ENCODE measurements at places on chromosomes 7 and 10. TPM values are rescaled to one million over a fixed set of nuclear protein-coding genes. Genes with fewer than 3 reads are reported as not detected.

ASAH2 gene
- total RNA-seq, result not detected

- DNase-seq, result peak; percentile 67
These were observed 576 bp upstream of the CSGALNACT2 start for GRCh38 chr10:43137717-43138020.

- no peak for DNase-seq
These were observed 37.1 kb downstream of the TMEM229A start for GRCh38 chr7:123995617-123996326.

ATOH7 gene
- not detected for total RNA-seq

DNA sequence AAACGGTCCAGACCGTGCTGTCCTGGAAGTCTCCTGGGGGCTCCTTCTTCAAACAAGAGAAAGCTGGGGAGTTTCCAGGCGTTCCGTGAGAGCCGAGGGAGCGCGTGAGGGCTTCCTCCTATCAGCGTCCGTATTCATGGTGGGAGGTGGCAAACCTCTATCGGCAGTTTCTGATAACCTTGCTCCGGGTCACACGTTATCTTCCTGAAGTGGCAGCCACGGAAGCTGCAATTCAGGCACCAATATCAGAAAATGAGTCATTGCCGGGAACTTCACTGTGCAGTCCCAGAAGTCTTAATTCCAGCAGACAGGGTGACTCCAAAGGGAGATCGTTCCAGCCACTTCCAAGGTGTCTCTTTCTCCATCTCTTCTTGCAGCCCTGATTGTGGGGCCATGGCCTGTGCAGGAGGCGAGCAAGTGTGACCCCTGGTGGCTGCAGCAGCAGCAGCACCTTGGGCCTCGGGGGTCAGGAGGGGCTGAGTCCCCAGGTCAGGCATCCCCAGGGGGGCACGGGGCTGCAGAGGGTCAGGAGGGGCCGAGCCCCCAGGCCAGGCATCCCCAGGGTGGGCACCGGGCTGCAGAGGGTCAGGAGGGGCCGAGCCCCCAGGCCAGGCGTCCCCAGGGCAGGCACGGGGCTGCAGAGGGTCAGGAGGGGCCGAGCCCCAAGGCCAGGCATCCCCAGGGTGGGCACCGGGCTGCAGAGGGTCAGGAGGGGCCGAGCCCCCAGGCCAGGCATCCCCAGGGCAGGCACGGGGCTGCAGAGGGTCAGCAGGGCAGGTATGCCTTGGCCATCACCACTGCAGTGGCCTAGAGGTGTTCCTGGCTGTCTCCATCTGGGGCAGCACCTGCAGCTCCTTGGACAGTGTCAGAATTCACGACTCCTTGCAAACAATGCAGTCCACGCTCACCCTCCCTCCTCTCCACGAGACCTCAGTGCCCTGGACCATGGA is 538.7 kb downstream of the DNAJB6 start:
- no peak for DNase-seq

GRCh38 chr10:78254013-78254412 is 220.3 kb downstream of the RPS24 start:
- no peak for DNase-seq

- DNase-seq, result peak; percentile 41
These were observed 58.0 kb downstream of the PDGFA start for GRCh38 chr7:461453-462172.

DNA sequence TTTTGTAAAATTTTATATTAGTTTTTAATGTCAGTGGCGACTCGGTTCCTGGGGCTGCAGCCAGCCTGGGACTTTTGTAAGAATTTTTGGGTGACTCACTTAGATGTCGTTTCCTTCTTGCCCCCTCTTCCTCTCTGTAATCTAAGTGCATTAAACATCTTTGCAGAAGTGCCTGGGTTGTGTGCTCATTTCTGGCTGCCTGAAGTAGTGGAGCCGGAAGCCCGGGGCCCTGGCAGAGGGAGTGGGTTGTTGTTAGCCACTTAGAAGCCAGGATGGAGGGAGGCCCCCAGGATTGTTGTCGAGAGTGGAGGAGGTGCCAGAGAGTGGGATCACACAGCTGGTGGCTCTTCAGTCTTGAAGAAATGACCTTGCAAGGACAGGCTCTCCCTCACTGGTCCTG is 11.0 kb upstream of the TRIM8 start:
- DNase-seq, result peak; percentile 78

DNA sequence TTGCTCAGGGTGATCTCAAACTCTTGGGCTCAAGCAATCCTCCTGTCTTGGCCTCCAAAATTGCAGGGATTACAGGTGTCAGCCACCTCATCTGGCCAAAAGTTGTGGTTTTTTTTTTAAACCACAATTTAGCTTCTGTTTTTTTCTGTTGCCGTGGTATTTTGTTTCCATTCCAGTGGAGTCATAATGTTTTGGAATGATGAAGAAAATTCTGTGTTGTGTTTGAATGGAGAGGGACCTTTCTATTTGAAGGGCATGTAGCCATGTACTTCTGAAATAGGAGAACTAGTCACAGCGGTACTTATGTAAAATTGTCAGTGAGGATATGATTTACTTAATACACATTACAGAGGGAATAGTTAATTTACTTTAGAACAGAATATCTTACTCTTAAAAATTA is 201.3 kb downstream of the ARL4A start:
- no peak for DNase-seq

DNA sequence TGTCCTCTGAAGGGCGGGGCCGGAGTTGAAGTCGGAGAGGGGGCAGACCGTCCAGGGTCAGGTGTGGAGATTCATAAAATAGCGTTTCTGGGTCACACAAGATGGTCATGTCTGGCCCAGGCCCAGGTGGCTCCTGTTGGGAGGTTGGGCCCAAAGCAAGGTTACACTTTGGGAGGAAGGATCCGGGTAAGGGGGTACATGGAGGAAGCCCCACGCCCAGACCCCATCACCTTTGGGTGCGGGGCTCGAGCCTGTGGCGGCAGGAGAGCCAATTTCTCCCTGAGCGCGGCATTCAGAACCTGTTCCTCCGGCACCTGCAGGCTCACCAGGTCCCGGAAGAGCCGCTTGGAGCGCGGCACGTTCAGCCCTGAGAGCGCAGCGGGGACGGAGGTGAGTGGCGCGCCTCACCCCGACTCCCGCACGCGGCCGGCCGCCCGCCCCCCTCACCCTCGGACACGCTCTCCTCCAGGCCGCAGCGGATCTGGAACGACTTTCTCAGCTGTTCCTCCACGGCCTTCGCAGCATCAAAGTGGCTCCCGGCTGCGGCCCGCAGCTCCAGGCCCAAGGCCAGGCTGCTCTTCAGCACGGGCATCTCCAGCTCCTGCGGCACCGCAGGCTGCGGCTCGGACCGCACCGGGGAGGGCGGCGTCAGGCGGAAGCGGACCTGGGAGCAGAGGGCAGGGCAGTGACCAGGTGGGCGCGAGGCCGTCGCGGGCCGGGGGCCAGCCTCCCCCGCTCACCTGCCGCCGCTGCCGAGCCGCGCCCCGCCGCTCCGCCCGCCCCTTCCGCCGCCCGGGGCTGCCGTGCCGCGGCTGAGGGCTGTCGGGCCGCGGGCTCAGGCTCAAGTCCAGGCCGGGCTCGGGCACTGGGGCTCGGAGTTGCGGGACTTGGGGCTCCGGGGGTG is 644 bp downstream of the PPP1R35 start:
- DNase-seq, result peak; percentile 69

ALOX5 gene
- 222 TPM for total RNA-seq

- DNase-seq, result no peak
These were observed 339.4 kb upstream of the ZMIZ1 start for GRCh38 chr10:78729366-78729765.

GRCh38 chr10:77892021-77892739 is 34.4 kb downstream of the DLG5 start:
- no peak for DNase-seq

DNA sequence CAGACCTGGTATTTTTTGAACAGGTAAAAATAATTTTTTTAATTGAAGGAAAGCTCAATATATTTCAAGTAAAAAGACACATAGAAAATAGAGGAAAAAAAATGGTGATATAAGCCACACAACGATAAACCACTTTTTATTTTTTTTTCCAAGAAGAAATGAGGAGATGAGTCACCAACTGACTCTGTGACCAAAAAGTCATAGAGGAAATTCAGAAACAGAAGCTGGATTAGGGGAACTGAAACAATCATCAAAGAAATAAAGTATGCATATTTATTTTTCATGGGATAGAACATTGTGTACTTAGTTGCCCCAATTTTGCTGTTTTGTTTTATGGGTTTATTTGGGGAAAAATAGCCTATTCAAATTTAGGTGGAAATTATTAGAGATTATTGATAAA is 176.8 kb upstream of the AGR3 start:
- DNase-seq, result no peak

GET4 gene
- 31.7 TPM for total RNA-seq

GRCh38 chr7:105987046-105987445 is 24.0 kb downstream of the CDHR3 start:
- DNase-seq, result no peak

THNSL1 gene
- 2.7 TPM for total RNA-seq

HBP1 gene
- 81.9 TPM for total RNA-seq

CDNF gene
- 1.3 TPM for total RNA-seq

TCERG1L gene
- not detected for total RNA-seq

LMTK2 gene
- 24.5 TPM for total RNA-seq

- DNase-seq, result no peak
These were observed 547.2 kb downstream of the ANKRD7 start for GRCh38 chr7:118771672-118772071.

NXPH1 gene
- total RNA-seq, result not detected
